GF-D8 (cell line): ENCODE measurements at places on chromosomes 13 and 19.

DNA sequence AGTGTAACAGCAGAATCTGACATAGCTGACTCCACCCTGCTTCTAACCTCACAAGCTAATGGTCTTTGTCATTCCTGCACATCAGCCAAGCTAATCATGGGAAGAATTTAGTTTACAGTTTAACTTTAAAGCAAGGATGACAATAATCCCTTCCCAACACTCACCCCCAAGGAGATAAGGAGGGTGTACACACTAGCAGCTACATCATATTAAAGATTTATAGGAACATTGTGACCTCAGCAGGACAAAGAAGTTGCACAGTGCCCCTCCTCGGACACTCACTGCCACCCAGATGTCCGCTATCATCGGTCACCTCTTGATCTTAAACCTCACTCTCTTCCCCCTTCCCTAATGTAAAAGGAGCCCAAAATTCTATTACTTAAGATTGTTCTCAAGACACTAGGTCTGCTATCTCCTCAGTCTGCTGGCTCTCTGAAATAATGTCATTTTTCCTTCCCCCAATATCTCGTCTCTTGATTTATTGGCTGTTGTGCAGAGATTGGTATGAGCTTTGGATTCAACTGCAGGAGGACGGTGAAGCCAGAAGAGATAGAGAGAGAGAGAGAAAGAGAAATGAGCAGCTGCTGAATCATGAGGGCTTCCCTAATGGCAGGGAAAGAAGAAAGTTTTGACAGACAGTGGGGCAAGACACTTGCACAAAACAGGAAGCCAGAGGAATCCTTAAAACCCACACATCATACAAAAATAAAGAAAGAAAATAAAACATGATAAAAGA, 17.5 kb upstream of the FFAR2 start:
- DNase-seq = no peak

DNA sequence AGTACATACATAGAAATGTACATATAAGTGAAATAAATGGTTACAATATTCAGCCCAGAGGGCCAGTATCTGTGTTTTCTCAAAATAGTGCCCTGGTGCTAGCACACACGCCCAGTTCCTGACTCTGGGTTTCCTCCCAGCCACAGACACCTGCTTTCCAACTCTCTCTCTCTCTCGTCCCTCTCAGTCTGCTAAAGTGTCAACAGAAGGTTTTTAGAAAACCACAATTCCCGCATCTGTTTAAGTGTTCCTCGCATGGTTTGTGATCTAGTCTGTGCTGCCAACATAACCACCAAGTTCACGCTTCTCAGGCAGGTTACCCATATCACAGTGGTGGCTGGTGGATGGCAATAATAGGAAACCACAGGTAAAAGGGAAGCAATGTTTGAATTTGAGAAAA, 17.8 kb upstream of the UPF3A start:
- DNase-seq = no peak

DNA sequence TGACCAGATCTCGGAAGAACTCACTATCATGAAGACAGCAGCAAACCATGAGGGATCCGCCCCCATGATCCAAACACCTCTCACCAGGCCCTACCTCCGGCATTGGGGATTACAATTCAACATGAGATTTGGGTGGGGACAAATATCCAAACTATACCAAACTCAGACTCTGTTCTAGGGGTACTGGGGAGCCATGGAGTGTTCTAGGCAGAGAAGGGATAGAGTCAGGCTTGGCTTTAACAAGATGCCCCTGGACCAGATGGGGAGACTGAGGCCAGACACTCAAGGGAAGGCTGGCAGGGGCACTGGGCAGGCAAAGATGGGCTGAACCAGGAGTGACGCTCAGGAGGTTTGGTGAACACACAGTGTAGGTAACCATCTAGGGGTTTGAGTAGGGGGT, 11.9 kb upstream of the SCN1B start:
- DNase-seq = no peak

DNA sequence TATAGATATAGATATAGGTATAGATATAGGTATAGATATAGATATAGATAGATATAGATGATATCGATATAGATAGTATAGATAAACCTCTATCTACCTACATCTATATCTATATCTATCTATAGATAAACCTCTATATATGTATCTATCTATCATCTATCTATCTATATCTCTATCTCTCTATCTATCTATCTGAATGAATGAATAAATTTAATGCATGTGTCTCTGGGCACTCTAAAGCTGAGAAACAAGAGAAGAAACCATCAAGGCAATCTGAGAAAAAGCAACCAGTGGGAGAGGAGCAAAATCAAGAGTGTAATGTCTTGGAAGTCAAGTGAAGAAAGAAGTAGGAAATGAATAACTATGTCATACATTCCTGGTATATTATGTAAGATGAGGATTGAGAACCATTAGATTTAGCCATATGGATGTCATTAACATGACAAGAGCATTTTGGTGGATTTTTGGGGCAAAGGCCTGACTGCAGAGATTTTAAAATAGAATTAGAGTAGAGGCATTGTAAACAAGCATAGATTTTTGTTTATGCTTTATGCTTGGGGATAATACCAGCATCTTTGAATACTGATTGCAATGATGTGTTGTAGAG, 1262.7 kb upstream of the MIR17HG start:
- no peak for DNase-seq

GRCh38 chr13:44058067-44058466, 178.4 kb downstream of the LACC1 start:
- DNase-seq = no peak

DNA sequence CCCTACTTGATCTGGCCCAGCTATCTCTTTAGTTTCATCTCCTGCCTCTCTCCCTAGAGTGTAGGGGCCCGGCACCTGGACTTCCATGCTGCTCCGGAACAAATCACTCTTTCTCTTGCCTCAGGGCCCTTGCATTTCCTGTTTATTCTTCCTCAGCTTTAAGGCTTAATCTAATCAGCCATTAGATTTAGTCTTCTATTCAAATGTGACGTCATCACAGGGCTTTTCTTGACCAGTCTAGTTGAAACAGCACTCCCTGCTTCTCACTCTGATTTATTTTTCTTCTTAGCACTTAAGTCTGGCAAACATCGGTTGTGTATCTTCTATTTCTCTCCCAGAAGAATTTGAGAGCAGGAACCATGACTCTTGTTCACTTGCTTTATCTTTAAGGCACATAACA, 564.1 kb downstream of the EFNB2 start:
- DNase-seq = no peak

- DNase-seq = no peak
These were observed 700 bp downstream of the ZNF816 start for GRCh38 chr19:52961981-52962380.

DNA sequence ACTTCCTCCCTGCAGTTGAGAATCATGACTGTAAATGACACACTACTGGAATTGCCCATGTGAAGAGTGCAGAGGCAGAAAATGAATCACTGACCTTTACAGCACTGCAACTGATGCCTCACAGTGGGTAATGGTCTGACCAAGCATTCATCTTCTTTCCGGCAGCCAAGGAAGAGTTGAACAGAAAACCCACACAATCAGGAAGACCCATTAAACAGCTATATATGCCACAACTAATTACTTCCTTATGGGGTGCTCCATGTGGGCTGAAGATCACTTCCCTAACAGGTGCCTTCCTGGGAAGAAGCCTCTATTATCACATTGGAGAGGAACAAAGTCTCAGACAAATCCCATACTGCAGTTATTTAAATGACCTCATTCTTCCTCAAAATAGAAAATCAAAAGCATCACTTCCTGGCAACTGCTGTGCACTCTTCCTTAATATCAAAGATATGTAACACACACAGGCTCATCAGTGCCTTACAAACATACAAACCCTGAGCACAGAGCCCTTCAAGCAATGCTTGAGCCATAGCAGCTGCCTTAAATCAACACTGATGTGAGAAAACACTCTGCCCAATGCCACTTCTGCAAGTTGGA, 45.8 kb downstream of the RUBCNL start:
- no peak for DNase-seq

DNA sequence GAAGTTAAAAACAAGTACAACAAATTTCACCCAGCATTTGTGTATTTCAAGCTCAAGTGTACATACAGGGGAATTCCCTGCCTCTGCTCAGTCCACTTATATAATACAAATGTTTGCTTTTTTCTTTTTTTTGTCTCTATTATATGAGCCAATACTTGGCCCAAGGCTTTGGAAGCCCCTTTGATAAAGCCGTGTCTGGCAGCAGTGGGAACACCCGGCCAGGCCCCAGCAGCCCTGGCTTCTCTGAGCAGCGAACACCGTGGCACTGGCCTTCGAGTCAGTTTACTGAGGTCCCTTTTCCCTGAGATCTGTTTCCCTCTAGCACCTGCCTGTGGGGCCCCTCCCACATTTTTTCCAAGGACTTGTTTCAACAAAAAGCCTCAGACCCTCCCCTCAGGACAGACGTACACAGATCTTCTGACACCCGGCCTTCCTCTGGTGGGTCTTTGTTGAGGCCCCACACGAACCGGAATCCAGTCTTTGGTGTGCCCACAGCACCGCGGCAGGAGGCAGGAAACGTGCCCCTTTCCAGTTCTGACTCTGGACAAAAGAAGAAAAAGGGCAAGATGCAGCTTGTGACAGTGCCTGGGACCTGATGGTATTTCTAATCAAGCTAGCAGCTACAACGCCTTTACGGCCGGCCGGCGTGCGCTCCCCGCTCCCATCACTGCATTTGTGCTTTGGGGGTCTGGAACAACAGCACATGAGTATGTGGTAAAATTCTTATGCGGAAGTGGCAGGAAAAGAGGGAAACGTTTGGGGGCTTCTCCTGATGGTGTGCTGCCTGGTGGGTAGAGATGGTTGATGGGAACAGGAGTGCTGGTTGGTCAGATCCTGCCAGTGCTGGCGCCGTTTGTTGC, 13.8 kb downstream of the SIPA1L3 start:
- DNase-seq = no peak

GRCh38 chr19:44071824-44072542, at the start of gene ZNF284:
TSS of gene ZNF284 (plus strand) at chr19:44072159. CDS start at chr19:44076390, 4,231 bp downstream.
- DNase-seq = peak; percentile 78

- no peak for DNase-seq
These were observed 185.9 kb downstream of the LHFPL6 start for GRCh38 chr13:39417131-39417530.

DNA sequence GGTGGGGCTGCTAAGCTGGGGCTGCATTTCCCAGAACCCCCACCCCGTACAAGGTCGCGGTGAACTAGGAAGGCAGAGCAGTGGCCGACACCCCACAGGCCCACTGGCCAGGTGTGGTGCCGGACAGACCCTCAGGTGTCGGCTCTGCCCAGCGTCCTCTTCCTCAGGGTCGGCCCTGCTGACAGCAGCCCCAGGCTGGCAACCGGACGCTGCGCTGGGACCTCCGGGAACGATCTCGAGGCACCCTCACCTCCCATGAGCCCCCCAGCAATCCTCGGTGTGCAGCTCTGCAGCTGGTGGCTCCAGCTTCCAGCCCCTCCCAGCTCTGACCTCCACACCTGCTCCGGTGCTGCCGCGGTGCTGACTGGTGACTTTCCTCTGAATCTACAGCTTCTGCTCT, 142.9 kb upstream of the SPACA7 start:
- DNase-seq = no peak

- DNase-seq = no peak
These were observed 59.7 kb upstream of the ZNF724 start for GRCh38 chr19:23309926-23310325.

GRCh38 chr19:37079238-37079637, 1.0 kb downstream of the ZNF420 start:
- no peak for DNase-seq

- DNase-seq = no peak
These were observed 703.3 kb upstream of the ARGLU1 start for GRCh38 chr13:107271227-107271626.

DNA sequence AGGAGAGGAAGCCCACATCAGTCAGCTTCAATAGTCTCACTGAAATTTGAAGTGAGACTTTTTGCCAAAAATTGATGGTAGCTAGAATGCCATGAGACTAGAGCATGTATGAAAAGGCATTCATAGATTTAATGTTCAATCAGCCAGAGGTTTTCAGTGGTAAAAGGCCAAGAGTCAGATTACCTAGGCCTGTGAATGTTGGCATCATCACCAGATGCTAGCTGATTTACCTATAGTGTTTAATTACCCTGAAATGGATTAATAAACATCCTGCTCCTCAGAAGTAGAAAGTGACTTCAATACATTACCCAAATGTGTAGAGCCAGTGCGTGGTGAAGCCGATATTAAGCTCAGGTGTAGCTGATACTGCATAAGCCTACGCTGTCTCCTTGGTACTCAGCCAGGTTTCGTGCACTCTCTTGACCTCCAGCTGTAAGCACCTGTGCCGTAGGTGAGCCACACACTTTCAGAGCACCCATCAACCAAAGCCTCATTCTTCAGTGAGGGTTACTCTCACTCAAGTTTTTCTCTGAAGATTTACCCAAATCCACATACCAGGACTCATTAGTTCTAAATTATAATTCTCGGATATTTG, 1140.3 kb upstream of the SLC10A2 start:
- DNase-seq = no peak

DNA sequence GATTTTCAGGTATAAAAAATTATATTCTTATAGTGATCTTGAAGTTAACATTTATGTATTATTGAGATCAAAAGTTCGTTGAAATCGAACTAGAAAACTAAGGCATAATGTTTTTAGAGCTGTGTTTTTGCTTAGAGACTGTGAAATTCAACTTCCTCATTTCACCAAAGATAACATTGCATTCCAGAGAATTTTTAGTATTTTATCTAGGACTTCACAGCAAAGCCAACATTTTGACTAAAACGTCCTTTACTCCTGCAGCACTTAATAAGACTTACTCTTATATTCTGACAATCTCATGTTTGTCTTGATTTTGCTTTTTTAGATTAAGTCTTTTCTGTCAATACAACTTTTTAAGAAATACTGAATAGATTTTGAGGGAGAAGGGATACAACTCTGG, 4.7 kb downstream of the KCTD4 start:
- no peak for DNase-seq

GRCh38 chr19:42655748-42656147, 61.0 kb upstream of the CEACAM8 start:
- no peak for DNase-seq

DNA sequence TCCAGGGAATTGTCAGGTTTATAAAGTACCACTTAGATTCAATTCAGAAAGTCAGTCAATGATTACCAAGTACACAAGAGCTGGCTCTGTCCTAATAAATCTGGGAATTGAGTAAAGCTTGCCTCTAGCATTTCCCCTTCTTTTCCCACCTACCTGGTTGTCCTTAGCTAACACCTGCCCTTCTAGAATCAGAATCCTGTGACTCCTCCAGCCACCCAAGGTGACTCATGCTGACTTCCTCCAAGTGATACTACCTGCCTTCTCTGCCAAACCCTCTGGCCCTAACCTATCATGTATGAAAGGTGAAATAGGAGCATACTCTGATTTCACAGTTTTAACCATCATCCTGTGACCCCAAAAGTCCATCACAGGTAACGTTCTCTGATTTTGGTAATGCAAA, 151.2 kb downstream of the DIAPH3 start:
- no peak for DNase-seq

- DNase-seq = peak; percentile 9
These were observed 47.7 kb upstream of the UQCRFS1 start for GRCh38 chr19:29260477-29261317.
